Right lobe of liver (tissue), 6 donors: ENCODE measurements at places on chromosomes 16 and 17.

GRCh38 chr16:17235147-17235815 is 235.5 kb downstream of the XYLT1 start:
- DNase-seq = no peak

DNA sequence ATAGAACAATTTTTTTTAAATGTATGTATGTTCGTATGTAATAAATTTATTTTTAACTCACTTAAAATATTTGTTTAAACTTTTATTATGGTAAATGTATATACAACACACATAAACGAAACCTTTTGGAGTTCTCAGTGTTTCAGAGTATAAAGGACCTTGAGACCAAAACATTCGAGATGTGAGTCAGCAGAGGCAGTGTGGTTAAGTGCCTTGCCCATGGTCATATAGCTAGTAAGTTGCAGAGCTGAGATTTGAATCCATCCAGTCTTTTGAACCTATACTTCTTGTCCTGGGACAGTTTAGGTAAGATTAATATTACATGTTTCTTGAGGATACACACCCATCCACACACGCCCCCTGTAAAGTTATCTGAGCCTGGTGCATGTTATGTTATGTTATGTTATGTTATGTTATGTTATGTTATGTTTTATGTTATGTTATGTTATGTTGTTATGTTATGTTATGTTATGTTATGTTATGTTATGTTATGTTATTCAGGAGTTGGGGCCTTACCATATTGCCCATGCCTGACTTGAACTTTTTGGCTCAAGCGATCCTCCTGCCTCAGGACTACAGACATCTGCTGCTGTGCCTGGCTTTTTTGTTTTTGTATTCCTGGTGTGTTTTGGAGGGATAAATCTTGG is 41.8 kb downstream of the TNRC6A start:
- DNase-seq = no peak

DNA sequence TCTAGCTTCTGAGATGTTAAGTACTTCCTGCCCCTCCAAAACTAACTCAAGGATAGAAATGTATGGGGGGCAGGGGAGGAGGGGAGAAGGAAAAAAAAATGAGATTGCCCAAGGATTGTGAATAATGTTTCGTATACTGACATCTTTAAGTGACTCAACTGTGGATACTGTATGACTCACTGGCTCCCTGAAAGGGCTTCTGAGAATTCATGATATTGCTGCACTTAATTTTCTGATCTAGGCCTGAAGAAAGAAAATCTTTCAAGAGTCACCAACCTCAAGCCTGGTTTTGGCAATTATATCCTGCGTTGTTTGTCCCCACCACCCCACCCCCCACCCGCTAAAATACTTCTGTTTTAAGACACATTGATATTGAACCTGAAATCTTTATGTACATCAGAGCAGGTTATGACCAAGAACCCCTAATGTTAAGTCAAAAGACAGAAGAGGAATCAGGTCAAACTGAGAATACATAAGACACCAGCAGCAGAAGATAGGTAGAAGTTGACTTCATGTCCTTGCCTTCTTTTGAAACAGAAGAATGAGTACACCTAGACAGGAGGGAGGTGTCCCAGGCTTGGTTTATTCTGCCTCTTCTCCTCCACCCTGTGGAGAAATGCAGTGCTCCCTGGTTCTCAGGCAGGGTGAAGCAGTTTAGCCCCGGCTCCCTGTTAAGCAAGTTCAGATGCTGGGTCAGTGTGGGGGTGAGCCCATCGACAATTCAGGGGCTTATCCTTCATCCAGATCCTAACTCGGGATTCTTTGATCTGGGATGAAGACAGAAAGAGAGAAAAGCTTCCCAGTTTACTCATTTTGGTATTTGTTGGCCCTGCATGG is 3.3 kb upstream of the FBXL20 start:
- no peak for DNase-seq

GRCh38 chr16:86956437-86956836 is 360.8 kb downstream of the C16orf95 start:
- no peak for DNase-seq

DNA sequence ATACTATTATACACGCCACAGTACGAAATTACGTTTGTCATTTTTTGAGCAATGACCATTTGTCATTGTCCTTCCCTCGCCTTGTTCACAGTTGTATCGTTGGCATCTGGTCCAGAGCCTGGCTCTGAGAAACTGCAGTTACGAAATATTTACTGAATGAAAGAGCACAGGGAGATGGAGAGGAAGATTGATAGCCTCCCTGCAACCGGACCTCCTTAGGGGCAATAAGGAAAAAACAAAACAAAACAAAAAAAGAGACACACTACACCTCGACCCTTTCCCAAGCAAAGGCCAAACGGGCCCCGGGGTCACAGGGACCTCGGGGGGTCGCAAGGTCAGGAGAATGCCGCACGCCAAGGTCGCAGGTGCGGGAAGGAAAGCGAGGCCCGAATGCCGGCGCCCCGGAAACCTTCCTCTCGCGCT is 857 bp downstream of the GOT2 start:
- DNase-seq = no peak

DNA sequence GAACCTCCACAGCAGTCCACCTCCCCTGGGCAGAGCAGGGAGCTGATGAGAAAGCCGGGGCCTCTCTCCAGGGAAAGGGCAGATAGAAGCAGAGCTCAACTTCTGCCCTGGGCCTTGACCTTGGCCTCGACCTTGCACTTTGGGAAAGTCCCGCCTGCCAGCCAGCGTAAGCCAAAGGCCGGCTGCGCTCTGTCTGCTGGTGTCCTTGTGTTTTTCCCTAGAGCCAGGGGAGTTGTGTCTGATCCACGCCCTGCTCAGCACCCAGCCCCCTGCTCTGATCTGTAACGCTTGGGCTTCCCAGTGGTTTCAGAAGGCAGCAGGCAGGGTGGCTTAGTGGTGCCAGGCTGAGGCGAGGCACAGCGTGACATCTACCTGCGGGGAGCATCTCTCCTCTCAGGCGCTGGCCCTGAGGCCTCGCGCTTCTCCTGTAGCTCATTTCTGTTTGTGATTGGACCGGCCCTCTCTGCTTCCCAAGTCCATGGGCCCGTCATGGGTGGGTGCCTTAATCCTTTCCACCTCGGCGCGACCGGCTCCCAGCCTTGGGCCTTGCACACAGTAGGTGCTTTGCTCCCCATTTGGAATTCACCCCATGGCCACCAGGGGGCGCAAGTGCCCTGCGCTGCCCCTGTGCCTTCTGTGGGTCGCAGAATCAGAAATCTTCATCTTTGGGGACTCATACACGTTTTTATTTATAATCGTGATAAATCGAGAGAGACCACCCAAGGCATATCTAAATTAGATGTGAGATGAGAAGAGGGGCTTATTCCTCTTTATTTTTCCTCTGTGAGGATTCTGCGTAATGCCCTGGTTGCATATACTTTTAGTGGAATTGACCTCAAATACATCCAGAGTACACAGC is 24.2 kb downstream of the SGSH start:
- DNase-seq = no peak

DNA sequence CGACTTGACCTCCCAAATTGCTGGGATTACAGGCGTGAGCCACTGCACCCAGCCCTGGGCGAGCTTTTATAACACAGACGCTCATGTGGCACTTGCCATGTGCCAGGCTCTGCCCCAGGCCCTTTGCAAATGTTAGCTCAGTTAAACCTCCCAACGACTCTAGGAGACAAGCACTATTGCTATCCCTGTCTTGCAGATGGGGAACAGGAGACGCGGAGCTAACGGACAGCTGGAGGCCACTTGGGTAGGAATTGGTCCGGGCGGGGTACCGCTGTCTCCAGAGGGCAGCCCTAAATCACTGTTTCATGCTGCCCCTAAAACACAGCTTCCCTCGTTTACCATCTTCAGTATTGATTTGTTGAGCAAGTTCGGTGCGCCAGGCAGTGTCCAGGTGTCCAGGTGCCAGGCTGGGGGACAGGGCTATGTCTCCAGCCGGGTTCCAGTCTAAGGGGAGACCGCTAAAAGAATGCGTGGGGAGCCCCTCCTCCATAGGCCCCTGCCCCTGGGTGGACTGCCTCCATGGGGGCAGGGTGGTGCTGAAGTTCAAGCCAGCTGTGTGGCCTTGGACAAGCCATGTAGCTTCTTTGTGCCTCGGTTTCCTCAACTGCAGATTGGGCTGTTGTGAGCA is 23.7 kb downstream of the TMEM235 start:
- no peak for DNase-seq

DNA sequence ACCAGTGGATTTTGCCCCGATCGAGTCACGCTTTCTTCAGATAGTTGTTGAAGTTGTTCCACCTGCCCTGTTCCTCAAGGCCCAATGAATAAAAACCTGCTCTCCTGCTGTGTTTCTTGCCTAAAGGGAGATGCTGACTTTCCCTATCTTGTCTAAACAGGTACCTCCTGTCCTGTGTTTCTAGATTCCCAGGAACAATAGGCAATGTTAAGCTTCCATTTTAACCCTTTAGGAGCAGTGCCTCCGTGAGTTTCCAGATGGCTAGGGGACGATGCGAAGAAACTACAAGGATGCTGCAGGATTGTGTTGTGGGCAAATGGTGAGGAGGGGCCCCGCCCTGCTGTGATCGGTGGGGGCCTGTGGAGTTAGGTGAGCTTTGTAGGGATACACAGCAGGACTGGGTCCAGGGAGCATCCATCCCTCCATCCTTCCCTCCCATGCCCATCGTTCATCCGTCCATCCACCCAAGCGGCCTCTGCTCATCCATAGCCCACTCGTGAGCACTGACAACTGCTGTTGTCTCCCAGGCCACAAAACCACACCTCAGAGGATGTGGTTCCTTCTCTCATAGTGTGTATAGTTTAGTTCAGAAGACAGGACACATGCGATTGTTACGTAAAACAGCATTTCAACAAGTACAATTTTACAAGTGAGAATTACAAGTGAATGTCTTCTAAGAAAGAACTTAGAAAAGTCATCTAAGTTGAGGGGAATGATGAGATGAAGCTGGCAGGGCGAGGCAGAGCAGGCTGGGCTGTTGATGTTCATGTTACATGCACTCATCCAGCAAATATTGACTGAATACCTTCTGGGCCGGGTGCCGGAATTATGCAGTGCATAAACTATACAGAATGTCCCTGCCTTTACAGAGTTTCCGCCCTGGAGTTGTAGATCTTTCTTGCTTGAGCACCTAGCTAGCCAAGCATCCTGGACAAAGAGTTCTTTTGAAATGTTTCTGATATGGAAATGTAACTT is 5.2 kb downstream of the ARSG start:
- DNase-seq = no peak

- no peak for DNase-seq
Observed at GRCh38 chr16:14565688-14566025, 64.4 kb downstream of the PARN start.

GRCh38 chr17:82640036-82640435 is 8.2 kb downstream of the WDR45B start:
- no peak for DNase-seq

DNA sequence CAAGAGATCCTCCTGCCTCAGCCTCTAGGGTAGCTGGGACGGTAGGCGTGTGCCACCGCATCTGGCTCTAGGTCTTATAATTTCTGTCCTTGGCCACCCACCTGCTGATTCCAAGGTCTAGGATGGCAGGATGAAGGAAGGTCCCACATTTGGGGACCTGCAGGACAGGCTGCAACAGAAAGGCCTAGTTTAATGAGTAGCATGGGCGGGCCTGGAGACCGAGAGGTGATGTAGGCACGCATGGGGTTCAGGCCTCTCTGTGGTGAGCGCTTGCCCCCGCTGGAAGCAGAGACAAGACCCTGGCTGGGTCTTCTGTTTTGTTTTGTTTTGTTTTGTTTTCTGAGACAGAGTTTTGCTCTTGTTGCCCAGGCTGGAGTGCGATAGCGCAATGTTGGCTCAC is 33.7 kb downstream of the TMEM235 start:
- no peak for DNase-seq
